GDM1 (cell line): ENCODE measurements at places on chromosomes 1 and 21.

- DNase-seq: no peak
These were observed 25.1 kb downstream of the SPSB1 start for GRCh38 chr1:9317591-9318417.

- DNase-seq: no peak
These were observed 76.2 kb downstream of the FBXO2 start for GRCh38 chr1:11578004-11578403.

- no peak for DNase-seq
These were observed 2.4 kb upstream of the NAV1 start for GRCh38 chr1:201536558-201536957.

DNA sequence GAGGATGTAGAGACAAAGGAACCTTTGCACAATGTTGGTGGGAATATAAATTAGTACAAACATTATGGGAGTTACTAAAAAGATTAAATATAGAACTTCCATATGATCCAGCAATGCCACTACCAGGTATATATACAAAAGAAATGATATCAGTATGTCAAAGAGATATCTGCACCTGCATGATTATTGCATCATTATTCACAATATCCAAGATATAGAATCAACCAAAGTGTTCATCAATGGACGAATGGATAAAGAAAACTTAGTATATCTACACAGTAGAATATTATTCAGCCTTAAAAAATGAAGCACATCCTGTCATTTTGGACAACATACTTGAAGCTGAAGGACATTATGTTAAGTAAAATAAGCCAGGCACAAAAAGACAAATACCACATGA lies 61.8 kb upstream of the USH2A start:
- DNase-seq: no peak

DNA sequence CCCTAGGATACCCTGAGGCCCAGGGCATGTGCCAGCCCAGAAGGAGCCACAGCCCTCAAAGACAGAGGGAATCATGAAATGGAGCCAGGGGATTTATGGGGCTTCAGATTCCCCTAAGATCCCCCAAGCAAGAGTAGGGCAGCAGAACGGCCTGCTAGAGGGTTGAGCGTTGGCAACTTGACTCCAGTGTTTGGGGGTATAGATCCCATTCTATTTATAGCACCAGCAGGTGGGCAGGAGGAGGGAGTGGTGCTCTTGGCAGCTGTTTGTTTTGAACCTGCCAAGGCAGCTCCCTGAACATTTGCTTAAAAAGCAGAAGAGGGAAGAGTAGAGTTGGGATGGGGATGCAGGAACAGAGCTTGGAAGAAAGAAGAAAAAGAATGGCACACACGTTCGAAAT lies 33.7 kb downstream of the GLUL start:
- no peak for DNase-seq

DNA sequence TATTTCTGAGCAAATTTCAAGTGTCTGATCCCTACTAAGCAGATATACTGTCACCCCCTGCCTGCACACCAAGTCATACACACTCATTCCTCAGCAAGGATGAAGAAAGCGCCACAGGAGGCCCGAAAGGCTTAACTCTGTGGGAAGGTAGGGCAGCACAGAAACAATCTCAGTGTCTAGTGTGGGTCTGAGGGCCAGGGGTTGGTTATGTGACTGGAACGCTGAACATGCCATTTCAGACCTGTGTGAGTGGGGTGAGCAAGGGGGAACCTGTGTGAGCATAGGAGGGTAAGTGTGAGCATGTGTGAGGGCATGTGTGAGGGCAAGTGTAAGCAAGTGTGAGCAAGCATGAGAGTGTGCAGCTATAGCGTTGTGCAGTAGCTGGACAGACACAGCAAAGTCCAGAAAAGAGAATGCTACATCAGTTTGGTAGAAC lies 6.2 kb downstream of the ITPKB start:
- no peak for DNase-seq

DNA sequence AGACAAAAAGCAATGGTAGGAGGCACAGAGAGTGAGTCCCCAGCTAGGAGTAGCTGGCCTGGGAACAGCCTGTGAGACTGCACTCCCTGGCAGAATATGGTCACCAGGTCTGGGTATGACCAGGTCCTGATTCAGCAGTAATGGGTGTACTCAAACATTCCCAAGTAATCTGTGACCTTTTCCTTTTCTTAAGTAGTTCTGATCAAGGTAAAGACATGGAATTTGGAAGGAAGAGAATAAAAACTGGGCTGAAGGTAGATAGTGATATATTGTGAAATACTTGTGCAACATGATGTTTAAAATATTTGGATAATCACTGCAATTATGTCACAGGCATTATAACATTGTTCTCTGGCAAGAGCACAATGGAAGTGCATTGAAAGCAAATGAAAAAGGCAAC lies 147.2 kb upstream of the DPYD start:
- no peak for DNase-seq

DNA sequence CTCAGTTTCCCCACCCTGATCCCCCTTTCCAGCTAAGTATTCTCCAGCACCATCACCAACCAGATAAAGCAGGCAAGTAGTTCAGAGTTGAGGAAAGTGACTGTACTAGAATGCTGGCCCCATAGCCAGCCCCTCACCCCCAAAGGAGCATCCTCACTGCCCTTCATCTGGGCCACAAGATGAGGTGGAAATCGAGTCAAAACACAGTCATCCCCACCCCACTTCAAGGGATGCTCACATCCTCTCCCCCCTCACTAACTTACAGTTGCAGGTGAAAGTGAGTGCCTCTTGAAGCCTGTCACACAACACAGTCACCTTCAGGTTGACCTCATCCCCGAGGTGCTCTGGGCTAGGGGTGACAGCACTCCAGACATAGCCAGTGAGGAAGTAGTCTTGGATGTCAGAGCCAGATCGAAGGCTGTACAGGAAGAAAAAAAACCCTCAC lies 30.4 kb downstream of the PIK3C2B start:
- DNase-seq: no peak

DNA sequence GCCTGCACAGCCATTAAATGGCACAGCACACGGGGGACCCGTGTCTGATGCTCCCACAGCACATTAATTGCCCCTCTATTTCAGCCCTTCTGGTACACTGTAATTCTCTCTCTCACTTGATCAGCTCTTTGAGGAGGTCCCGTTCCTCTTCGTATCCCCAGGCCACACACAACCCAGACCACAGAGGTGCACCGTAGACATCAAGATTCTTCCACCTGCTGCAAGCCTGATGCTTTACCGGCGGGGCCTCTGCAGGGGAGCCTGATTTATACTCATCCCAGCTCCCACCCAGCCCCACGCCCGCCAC lies 759 bp downstream of the SMYD3 start:
- DNase-seq: no peak

DNA sequence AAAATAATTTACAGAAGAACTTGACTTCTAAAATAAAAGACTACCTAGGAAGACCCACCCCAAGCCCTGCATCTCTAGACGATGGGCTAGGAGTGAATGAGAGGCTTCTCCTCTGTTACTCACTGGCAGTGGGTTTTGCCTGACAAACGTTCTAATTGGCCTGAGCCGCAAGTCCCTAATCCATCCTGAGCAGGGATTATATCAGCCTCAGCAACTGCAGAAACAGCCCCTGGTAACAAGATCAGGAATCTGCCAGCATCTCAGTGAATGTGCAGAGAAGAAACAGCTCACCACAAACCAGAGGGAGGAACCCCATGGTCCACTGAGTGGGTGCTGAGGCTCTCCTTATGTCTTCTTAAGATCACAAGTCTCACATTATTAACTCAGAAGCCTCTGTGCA lies 240.6 kb downstream of the BRINP2 start:
- no peak for DNase-seq
